DMS79 (cell line): ENCODE measurements at places on chromosomes 11 and 22.

DNA sequence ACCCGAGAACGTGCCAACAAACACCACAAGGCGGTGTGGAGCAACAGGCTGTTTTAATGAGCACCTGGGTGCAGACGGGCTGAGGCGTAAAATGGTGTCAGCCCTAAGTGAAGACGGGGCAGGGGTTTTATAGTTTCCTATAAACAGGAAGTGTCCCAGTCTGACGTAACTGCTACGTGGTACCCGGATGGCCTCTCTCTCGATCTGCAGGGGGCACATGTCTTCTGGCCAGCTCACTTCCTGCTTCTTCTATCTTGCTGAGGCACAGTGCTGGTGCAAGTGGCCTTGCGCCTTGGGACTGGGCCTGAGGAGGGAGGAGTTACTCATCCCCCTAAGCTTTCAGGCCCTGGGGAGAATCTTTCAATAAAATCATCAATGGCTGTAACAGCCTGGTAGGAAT, 20.9 kb downstream of the OOSP3 start:
- no peak for DNase-seq

GRCh38 chr11:114785820-114786219, 107.5 kb downstream of the NXPE2 start:
- no peak for DNase-seq

DNA sequence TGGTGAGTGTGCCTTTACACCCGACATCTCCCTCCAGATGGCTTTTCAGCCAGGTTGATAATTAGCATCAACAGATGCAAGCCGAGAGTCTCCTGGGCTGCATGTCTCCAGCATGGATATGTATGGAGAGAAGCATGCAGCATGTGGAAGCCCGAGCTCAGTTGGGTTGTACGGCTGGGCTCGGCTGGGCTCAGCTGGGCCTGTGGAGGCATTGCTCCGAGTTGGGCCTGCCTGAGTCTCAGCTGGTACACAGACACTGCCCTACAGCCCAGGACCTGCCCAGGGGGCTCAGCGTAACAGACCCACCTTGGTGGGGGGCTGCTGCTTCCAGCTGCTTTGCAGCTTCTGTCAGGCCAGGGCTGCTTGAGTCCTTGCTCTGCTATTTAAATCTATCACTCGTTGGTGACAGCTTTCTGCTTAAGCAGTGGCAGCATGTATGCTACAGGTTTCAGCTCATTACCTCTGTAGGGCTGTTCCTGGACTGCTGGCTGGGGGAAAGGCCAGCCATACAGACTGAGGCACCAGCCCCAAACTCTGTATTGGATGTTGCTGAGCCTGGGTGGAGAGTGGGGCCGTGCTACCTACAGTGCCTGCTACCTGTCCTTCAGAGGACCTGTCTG, 115.5 kb downstream of the TEAD1 start:
- DNase-seq, result no peak

DNA sequence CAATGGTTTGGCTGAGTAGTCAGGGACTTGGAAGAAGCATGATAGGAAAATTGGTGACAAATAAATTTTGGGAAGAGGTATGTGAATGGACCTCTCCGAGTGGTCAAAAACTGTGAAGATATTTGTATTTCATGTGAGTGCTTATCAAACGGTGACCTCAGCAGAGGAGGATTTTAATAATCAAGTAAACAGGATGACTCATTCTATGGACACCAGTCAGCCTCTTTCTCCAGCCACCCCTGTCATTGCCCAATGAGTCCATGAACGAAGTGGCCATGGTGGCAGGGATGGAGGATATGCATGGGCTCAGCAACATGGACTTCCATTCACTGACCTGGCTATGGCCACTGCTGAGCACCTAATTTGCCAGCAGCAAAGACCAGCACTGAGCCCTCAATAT, 21.2 kb downstream of the MS4A4E start:
- no peak for DNase-seq

GRCh38 chr22:46619830-46620501, at the start of gene GRAMD4:
Gene GRAMD4 (plus strand): TSS chr22:46620386. CDS start chr22:46626800, 6,414 bp downstream.
- DNase-seq, result no peak
